ENCODE measurements at places on chromosomes 6 and 20. TPM values are rescaled to one million over a fixed set of nuclear protein-coding genes. Genes with fewer than 3 reads are reported as not detected.

DNA sequence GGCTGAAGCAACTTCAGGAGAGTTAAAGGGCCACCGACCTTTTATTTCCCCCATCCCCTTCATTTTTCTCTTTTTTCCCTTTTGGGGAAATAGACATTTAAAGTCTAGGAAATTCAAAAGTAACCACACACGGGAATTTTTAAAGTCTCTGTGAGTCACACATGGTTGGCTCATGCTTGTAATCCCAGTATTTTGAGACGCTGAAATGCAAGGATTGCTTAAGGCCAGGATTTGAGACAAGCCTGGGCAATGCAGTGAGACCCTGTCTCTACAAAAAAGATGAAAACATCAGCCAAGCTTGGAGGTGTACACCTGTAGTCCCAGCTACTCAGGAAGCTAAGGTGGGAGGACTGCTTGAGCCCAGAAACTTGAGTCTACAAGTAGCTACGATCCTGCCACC is 34.2 kb downstream of the KATNA1 start:
- no peak for DNase-seq

DNA sequence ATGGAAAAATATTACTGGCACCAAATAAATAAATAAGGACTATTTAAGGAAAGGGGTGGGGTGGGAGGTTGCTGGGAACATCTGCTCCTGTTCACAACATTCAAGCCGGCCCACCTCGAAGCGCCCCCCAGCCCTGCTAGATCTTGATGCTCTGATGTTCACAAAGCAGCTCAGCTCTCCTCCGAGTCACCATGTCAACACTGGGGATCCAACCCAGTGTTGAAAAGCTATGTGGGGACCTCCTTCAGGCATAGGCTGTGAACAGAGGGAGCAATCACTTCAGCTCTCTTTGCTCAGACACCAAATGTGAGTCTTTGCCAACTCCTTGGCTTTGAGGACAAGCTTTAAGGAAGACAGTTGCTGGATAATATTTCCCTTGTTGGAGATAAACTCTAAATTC is 176.8 kb upstream of the NT5E start:
- no peak for DNase-seq

DNA sequence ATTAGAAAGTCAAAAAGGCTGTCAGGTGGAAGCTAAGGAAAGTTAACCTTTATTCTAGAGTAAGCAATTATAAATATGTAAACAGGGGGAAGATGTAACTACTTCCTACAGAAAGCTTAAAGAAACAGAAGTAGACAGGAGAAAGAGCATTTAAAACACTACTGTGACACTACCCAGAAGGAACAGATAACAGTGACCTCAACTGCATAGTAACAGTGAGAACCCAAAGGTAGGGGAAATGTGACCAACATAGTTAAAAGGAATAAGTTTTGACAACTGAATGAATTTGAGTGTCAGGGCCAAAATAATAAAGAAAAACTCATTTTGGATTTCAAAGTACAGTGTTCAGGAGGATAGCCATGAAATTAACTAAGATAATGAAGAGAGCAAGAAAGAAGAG is 43.5 kb downstream of the IBTK start:
- no peak for DNase-seq

BEND6 gene
- 2.1 TPM for total RNA-seq

DNA sequence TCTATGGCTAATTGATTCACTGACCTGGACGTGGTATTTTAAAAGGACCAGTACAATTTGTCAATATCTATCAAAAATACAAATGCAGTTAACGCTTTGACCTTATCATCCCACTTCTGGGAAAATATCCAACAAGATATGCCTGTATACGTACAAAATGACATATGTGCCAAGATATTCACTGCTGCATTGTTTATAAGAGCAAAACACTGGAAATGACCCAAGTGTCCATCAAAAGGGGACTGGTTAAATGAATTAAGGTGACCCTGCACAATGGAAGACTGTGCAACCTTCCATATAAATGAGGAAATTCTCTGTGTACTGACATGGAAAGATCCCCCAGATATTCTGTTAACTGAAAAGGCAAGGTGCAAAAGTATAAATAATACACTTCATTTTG is 13.9 kb downstream of the TRAM2 start:
- no peak for DNase-seq

- DNase-seq, result no peak
Observed at GRCh38 chr20:9627219-9627618, 112.8 kb downstream of the LAMP5 start.

DNA sequence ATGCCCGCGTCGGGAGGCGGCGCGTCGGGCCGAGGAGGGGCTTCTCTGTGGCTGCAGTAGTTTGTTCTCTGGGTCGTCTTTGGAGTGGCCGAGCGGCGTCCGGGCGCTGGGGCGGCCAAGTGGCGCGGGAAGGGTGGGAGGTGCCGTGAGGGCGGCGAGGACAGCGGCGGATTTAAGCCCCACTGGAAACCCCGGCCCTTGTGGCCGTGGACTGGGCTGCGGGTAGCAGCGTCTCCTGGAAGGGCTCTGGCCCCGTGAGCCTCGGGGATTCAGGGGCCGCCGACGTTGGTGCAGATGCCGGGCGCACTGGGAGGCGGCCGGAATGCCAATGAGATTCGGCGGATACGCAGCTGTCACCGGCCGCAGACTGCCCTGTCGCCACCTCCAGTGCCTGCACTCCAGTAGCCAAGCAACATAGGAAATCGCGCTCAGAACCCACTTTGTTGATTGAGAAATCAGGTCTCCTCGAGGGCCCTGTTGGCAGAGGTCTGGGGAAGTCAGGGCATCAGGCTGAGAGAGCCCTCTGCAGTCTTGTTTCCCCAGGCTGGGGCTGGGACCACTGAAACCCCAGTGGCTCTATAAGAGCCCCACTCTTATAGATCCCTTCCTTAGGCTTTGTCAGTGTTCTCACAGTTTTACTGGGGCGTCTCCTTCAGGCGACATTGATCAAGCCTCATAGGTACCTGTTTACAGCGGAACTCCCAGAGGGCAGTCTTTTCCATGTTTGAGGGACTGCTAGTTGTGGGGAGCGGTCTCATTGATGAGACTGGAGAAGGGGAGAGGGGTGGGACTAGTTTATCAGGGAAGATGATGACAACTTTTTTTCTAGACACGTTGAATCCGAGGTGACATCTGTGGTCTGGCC is 642 bp downstream of the GZF1 start:
- no peak for DNase-seq

CRIP3 gene
- total RNA-seq, result not detected

RCAN2 gene
- total RNA-seq, result 3.1 TPM

NOTCH4 gene
- 0.52 TPM for total RNA-seq

DNA sequence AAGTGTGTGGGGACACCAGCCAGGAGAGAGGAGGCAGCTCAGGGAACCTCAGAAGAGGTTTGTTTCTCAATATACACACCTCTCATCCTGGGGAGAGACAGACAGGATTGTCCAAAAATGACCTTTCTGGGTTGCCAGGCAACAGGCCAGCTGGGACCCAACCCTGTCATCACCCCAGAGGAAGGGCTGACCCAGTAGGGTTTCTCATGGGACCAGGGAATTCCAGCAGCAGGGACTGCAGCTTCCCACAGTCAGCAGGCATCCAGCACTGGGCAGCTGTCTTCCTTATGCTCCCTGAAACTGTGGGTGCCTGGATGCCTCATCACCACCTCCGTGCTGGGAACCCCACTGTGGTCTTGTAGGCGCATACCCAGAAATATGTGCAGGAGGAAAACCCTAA is 1.3 kb downstream of the C20orf202 start:
- DNase-seq, result no peak

DNA sequence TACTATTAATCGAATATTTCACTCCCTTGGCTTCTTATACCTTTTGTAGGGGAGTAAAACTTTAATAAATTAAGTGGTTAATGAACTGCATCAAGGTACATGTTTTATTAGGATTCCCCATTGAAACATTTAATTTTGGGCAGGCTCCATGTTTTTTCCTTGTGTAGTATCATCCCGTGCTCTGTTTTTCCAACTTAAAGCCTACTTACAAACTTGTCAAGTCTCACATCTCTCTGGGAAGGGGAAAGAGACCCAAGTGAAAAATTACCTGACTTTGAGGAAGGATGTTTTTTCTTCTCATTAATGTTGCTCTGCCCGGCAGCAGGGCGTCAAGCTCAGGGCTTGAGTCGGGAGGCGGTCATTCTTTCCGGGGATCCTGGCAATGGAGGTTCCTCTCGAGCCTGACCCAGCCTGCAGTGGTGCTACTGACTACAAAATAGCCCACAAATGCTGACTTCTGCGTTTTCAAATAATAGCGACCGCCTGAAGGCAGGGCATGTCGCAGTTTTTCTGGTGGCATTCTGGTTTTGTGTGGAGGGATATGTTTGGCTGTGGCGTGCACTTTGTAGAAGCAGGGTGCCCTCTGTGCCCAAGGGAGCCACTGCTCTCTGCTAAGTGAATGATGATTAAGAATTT is 2.4 kb downstream of the DSP start:
- no peak for DNase-seq

GABRR1 gene
- not detected for total RNA-seq

DNA sequence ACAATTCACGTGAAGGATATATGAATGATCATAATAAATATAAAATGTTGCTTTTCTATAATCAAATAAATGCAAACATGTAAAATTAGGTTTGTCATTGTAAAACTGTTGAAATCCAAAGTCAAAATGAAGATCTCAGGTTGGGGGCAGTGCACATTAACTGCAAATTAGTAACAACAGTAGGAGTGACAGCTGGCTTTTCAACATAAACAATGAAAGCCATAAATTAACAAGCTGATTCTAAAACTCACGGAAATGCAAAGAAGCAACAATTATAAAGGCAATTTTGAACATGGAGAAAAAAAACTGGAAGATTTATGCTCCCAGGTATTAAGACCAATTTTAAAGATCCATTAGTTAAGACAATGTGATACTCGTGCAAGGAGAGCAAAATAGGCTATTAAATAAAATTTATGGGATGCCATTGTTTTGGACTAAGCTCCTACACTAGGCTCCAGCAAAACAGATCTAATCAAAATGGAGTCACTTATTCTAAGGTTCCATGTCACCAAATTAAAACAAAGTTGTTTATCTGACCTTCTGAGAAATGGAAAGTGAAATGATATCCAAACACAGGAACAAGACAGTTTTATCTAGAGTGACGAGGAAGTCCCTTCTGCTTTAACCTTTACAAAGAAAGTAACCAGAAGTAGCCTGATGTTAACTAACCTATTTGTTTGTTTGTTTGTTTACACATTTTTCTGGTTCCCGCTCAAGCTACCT is 770.8 kb downstream of the EPHA7 start:
- DNase-seq, result no peak

TNF gene
- total RNA-seq, result 7.8 TPM

GRCh38 chr6:88748141-88748540 is 215.3 kb downstream of the RNGTT start:
- no peak for DNase-seq

GRCh38 chr6:19137505-19137904 is 699.7 kb upstream of the ID4 start:
- DNase-seq, result peak; percentile 46

GJA10 gene
- total RNA-seq, result not detected

COX4I2 gene
- not detected for total RNA-seq

DNA sequence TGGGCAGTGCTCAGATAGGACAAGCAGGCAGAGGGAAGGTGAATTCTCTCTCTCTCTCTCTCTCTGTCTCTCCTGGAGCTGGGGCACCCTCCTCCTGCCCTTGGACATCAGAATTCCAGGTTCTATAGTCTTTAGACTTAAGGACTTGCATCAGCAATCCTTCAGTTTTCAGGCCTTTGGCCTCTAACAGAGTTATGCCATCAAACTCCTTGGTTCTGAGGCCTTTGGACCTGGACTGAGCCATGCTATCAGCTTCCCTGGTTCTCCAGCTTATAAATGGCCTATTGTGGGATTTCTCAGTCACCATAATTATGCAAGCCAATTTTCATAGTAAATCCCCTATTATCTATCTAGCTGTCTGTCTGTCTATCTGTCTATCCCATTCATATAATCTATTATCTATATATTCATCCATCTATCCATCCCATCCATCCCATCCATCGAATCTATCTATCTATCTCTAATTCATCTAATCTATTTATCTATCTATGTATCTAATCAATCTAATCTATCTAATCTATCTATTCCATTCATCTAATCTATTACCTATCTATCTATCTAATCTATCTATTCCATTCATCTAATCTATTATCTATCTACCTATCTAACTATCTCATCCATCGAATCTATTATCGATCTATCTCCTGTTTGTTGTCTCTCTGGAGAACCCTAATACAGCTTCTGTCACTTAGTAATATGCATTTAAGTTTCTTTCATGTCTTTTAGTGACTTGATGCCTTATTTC is 48.2 kb upstream of the HIVEP1 start:
- DNase-seq, result no peak

- no peak for DNase-seq
Observed at GRCh38 chr20:17786221-17786718, 86.5 kb downstream of the BANF2 start.

GRCh38 chr6:42084889-42085288 is 34.6 kb downstream of the TAF8 start:
- no peak for DNase-seq

- DNase-seq, result no peak
Observed at GRCh38 chr6:13831615-13832014, 17.3 kb upstream of the MCUR1 start.

DNA sequence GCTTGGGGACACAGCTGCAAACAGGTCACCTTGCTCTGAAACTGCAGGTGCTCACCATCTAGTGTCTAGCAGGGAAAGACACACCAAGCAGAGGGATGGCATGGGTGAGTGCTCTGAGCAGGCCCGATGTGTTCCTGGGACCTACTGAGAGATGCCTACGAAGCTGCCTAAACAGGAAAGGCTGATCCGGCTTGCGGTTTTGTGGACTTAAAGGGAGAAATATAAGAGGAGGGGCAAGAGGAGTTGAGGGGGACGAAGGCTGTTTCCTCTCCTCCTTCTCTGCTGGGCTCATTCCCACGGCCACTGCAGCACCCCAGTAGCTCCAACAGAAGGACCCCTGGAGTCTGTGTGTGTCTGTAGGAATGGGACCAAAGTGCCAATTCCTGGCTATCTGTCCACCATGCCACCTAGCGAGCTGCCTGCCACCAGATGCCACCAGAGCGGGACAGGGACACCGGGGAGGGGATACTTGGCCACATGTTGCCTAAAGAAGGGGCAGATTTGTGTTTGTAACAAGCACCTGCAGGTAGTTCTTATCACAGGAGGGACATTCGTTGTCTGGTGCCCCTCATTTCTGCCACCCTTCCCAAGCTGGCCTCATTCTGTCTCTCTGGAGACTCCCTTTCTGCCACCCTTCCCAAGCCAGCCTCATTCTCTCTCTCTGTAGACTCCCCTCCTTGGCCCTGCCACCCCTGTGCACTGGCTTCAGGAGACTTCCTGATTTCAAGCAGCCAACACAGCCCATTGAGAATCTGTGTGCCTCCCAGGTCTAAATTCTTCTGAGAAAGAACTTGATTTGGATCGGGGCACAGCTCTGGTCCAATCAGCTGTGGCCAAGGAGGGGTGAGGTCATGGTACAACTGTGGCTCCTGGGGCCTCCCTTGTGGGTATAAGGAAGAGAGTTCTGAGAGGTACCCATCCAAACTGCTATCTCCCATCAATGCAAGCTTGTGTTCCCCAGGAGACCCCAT is 221.8 kb downstream of the ANKRD60 start:
- DNase-seq, result no peak

TNFRSF6B gene
- 191 TPM for total RNA-seq

ZNF311 gene
- 1.6 TPM for total RNA-seq

All from renal cortical epithelial cell (primary cell).